ENCODE measurements at places on chromosomes 5 and 9.

DNA sequence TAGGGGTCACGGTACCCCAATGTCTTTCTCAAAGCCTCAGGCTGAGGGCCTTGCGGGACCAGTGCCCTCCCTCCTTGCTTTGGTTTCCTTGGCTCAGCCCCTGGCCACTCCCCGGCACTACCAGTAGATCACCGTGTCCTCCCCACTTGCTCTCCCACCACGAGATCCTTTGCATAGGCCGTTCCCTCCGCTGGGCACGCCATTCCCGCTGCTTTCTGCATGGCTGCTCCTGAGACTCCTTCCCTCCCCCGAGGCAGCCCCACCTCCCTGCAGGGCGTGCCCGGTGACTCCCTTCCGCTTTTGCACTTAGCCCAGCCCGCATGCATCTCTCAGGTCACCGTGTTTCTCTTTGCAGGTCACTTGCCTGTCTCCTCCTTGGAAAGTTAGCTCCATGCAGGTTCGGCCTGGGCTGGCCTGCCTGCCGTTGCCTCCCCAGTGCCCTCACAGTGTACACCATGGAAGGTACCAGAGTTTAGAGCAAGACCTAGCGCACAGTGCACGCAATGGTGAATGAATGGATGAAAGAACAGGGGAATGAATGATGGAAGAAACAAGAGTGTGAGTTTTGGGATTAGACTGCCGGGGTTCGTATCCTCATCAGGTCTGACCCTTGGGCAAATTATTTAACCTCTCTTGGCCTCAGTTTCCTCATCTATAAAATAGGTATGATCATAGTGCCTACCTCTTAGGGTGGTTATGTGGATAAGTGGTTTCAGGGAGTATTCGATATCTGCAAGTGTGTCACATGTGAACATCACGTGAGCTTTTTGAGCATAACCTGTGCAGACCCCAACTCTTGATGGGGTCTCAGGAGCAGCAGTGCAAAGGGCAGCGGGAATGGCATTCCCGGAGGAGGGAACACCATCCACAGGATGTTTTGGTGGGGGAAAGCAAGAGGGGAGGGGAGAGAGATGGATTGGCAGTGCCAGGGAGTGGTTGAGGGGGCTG, 214.3 kb downstream of the C9orf50 start:
- no peak for DNase-seq

DNA sequence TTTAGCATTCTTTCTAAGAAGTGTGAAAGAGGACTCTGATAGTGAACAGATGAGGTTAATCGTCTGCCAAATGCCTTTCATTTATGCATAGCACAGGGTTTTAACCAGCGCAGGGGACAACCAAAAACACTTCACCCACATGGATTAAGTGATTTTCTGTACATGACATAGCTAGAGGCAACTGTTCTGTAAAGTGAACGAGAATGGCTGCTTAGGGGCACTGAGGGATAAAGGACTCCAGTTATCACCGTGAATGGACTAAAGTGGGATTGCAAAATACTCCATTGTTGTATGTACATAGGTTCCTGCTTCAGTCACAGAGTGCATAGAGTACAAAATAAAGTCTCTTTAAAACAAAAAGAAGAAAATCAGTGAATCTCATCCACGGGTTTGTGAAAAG, 456.8 kb downstream of the DMAC1 start:
- no peak for DNase-seq

- no peak for DNase-seq
These were observed 140.8 kb downstream of the HMHB1 start for GRCh38 chr5:143952809-143953208.

DNA sequence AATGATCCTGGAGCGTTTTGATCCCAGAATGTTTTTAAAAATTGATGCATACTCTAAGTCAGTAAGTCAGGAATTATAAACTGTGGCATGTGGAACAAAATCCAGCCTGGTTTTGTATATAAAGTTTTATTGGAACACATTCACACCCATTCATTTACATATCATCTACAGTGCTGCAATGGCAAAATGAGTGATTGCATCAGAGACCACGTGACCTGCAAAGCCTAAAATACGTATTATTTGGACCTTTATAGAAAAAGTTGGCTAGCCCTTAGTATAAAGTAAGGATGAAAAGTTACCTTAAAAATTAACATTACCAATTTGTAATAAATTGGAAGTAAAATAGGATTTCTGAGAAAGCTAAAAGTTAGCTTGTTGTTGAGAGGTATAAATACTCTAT, 95.0 kb downstream of the PCSK5 start:
- no peak for DNase-seq

DNA sequence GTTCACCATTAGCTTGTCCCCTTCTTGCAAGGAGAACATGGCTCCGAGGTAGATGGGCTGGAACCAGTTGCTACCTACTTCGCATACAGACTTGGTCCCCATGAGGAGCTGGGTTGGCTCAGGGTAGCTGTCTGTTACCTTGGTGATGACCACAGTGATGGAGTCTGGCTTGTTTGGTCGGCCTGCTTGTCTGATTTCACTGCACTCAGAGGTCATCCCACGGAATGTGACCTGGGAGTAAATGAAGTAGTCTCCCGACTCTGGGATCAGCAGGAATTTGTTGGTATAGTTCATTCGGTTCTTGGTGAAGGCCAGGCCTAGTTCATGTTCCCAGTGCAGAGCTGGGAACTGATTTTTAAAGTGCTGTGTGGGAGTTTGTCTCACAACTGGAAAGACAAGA, 15.3 kb downstream of the TNFSF15 start:
- no peak for DNase-seq

GRCh38 chr9:35935755-35936509, 22.0 kb downstream of the OR2S2 start:
- no peak for DNase-seq

- no peak for DNase-seq
These were observed 46.8 kb downstream of the TMEM245 start for GRCh38 chr9:109072821-109073435.

DNA sequence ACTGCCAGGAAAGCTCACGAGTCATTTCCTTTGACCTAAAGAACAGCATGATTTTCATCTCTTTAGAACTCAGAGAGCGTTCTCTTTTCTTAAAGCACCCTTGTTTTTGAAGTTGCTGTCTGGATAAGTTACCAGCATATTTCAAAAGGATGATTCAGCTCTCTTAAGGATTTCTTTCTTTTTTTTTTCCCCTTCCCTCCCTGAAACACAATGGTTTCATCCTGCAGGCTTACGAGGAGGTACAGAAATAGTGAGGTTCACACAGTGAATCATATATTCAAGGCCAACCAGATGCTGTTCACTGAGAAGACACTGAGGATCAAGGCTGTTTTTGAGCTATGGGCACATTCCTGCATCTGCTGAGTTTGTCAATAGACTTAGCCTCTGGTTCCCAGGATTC, 257.2 kb downstream of the KIF4B start:
- DNase-seq: no peak

DNA sequence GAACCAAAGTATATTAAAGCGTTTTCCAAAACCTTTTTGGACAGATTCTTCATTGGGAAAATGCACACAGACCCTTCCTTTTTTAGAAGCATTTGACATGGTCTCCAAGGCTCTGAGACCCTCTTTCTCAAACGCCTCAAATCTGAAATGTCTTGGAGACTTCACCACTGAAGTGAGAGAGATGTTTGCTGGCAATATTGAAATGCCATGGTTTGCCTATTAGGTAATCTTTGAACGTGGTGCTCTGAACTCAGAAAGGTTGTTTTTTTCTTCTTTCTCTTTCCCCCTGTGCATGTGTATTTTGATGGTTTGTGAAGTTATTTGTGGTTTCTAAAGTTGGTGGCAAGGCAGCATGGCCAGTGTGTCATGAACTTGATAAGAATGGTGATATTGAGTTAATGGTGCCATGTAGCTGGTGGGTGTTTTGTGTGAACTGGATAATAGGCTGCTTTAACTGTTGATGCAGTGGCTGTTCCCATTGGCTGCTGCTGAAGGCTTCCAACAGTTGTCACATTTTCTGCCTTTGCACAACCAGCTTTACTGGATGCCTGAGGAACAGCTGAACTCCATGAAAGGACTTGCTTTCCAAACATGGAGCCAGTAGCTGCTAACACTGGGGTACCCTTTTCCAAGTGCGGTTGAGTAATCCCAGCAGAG, 1.7 kb downstream of the PALM2AKAP2 start:
- no peak for DNase-seq

DNA sequence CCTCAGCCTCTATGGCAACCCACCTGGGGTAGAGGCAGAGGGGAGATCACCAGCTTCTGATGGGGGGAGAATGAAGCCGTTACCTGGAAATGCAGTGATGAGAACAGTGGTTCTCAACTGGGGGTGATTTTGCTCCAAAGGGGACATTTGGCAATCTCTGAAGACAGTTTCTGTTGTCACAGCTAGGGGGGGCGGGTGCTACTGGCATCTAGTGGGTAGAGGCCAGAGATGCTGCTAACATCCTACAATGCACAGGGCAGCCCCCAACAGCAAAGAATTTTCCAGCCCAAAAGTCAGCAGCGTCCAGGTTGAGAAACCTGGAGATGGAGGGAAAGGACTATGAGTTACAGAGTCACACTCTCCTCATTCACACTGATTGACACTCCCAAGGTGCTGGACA, 84.5 kb downstream of the FGF1 start:
- DNase-seq: no peak

GRCh38 chr5:1524481-1524798, 680 bp upstream of the LPCAT1 start:
- DNase-seq: no peak
